ENCODE measurements at places on chromosomes 2 and 18.

DNA sequence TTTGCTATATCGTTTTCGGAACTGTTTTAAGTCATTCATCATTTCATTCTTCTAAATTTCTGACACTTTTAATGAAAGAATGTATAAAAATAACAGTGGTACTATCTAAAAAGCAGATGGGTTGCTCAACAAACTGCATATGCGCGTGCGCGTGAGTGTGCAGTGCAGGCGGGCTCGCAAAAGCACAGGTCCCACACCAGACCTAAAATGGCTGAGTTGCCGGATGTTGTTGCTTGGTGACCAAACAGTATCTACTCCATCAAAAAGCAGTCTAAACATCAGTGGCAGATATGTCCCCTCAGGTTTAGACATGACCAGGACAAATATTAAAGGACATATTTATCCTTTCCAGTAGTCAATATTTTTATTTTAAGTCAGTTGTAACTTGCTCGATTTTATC is 5.1 kb downstream of the NOL4 start:
- no peak for DNase-seq

- DNase-seq = no peak
Measured at GRCh38 chr18:7600528-7601245, 33.6 kb downstream of the PTPRM start.

- no peak for DNase-seq
Measured at GRCh38 chr2:70528929-70529328, 24.7 kb downstream of the TGFA start.

- no peak for DNase-seq
Measured at GRCh38 chr2:181431674-181432073, 25.5 kb upstream of the ITGA4 start.

DNA sequence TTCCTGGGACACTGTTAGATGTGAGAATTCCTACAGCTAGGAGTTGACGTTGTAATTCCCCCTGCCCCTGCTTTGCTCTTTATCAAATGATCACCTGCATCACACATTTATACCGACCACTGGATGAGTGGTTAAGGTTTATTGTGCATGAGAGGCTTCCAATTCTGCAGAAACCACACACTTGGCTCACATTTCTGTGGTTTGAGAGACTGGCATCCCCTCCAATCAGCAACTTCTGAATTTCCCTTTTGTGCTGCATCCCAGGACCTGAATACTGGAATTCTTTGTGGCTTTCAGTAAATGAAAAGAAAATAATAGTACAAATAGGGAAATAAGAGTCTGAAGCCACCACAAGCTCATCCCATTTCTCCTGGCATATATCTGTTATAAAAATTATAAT is 628.7 kb upstream of the PIK3C3 start:
- DNase-seq = no peak

DNA sequence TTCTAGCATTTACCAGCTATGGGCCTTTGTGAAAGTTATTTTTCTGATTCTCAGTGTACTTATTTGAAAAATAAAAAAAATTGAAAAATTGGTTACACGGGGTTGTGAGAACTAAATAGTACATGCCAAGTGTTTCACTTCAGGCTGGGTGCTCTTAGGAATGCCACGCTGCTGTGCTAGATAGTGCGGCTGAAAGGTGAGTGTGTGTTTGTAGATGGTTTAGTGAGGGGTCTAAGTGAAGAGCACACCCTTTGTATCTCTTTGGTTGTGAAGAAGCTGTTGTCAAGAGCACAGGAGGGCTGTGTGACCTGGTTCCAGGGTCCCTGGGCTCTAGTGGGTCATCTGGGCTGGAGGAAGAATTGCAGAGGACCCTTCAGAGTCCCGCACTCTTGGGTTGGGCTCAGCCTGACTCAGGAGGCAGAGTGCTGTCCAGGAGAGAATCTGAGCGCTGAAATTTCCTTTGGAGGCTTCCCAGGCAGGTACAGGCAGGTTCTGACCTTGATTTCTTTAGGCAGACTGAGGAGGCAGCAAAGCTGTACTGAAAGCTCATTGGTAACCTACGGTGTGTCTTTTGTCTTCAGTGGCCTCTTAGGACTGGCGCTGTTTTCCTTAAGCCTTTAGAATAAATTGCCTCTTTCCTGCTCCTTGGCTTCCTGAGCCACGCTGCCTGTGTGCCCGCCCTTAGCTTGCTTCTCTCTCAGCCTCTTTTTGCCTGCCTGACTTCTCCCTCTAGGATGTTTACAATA is 44.4 kb downstream of the MAP4K4 start:
- no peak for DNase-seq

DNA sequence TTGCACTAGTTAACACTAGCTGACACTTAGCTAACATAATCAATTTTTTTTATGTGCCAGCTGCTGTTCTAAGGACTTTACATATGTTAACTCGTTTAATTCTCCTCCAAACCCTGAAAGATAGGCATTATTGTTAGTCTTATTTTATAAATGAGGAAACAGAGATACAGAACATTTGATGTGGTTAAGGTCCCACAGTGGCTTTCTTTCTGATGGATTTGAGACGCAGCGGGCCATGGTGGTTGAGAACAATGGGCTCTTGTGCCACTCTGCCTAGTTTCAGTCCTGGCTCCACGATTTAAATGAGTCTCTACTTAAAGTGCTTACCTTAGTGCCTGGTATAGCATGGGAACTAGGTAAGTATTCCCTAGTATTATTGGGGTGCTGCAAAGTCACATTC is 201.9 kb upstream of the SPRED2 start:
- DNase-seq = no peak

GRCh38 chr2:221518935-221519625 is 53.0 kb downstream of the EPHA4 start:
- peak; percentile 17 for DNase-seq

- peak; percentile 22 for DNase-seq
Measured at GRCh38 chr18:74497324-74497676, 1.1 kb downstream of the CNDP2 start.

- DNase-seq = no peak
Measured at GRCh38 chr2:26150243-26150642, 22.6 kb upstream of the GAREM2 start.

DNA sequence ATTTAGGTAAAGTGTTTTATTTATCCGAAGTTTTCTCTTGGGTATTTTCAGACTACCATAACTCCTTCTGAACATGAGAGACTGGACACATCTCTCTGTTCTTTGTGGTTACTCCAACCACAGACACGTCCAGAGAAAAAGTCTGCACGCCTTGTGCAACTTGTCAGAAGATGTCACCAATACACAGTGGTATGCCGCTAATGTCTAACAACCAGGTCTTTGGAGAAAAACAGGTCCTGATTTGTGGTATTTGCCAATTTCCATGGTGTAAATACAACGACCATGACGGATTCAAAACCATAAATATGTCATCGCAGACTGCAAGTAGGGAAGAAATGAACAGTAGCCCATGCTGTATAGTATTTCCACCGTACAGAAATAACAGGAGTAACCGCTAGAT is 620.6 kb upstream of the ID2 start:
- DNase-seq = no peak

DNA sequence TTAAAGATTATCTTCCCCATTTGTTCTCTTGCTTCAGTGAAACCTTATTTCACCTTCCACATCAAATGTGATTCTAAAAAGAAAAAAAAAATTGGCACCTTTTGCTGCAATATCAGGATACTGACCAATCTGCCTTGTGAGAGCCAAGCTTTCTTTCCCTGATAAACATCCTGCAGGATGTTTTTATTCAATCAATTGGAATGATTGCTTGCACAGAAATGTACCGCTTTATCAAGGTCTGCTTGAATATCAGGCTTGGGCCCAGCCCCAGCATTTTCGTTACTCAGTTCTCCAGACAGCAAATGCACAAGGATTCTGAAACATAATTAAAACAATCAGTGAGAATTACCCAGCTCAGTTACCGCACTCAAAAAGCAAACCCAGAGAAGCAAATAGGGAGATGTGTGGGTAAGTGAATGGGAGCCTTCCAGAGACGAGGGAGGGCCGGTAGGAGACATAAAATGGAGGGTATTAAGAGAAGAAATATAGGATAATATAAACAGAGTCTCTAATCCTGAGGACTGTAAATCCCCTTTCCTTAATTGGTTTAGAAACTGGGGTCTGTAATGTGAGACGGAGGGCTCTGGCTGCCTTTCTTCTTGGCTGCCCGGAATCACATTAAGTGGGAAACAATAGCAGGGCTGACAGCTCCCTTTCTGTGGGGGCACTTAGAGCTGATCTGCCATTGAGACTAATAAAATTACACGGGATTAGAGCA is 291.8 kb downstream of the ICOS start:
- DNase-seq = no peak

Data from activated CD4-positive, alpha-beta T cell treated with anti-CD3 and anti-CD28 coated beads for 48 hours (primary cell).